ENCODE measurements at places on chromosomes 3 and 15. TPM values are rescaled to one million over a fixed set of nuclear protein-coding genes. Genes with fewer than 3 reads are reported as not detected.

Gene ANKRD63
- 0.46 TPM for total RNA-seq

Gene PBRM1
- total RNA-seq = 9.5 TPM

Gene RYK
- total RNA-seq = 28.7 TPM

Gene ALDH1A2
- 1.1 TPM for total RNA-seq

Gene LIPH
- total RNA-seq = 5.1 TPM

Gene ACKR4
- not detected for total RNA-seq

Gene COL6A5
- total RNA-seq = not detected

All from A549 treated with Hydrocortisone at 1 μM for 4 hours (cell line).